ENCODE measurements at places on chromosomes 1 and 21.

DNA sequence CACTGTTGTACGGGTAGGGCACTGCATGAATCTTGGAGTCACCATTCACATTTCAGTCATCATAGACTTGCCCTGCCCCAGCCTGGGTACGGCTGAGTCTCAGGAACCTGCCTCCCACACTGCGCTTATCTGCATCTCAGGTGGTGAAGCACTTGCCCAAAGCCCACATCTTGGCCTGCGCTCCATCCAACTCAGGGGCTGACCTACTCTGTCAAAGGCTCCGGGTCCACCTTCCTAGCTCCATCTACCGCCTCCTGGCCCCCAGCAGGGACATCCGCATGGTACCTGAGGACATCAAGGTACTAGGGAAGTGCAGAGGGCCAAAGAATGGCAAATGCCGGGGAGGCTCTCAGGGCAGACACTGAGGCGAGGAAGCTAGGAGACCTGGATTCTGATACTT is 11.7 kb downstream of the RHOC start:
- DNase-seq = no peak

- DNase-seq = no peak
These were observed 21.6 kb upstream of the TSPEAR start for GRCh38 chr21:44732956-44733355.

GRCh38 chr1:66374148-66374547 is 159.8 kb upstream of the SGIP1 start:
- DNase-seq = no peak

- no peak for DNase-seq
These were observed 72.1 kb downstream of the SKI start for GRCh38 chr1:2300004-2300771.

- DNase-seq = no peak
These were observed 83.9 kb downstream of the MAST2 start for GRCh38 chr1:45887156-45887842.

Measured in dermis microvascular lymphatic vessel endothelial cell (primary cell).